DMS79 treated with DMSO at 0.1 percent for 48 hours (cell line): ENCODE measurements at places on chromosomes 6 and 20.

DNA sequence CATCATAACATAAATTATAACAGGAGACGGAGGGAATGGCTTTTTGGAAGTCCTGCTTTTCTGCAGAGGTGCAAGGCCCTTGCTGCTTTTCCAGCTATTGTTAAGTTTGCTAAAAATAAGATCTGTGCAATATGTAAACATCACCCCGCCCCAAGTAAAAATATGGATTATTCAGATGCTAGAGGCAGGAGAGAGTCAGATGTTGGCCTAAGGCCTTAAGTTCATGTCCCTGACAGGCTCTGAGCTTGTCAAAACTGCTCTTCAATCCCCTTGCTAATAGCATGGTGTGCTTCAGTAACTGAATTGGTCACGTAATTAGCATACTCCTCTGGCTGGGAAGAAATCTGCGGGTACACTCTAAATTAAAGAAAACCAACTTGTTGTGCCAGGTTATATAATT is 147.5 kb downstream of the BMP2 start:
- DNase-seq = no peak

DNA sequence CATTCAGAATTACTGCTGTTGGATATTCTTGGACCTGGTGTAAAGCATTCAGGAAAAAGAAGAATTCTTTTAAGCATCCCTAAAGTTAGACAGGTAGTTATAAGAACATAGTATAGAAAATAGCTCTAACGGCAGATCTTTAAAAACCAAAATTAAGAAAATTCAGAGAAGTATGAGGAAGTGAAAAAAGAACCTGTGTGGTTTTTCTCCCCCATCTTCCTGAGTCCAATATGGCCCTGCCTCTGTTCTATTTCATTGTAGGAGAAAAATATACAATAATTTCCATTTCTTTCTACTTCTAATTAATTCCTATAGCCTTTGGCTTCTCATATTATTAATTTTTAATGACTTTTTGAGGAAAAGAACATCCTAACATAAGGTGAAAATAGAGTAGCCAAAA is 47.1 kb downstream of the FHL5 start:
- DNase-seq = no peak

GRCh38 chr6:47147836-47148344 is 105.8 kb upstream of the ADGRF1 start:
- DNase-seq = no peak

- peak; percentile 4 for DNase-seq
These were observed 52.3 kb upstream of the IFNGR1 start for GRCh38 chr6:137271245-137272183.

DNA sequence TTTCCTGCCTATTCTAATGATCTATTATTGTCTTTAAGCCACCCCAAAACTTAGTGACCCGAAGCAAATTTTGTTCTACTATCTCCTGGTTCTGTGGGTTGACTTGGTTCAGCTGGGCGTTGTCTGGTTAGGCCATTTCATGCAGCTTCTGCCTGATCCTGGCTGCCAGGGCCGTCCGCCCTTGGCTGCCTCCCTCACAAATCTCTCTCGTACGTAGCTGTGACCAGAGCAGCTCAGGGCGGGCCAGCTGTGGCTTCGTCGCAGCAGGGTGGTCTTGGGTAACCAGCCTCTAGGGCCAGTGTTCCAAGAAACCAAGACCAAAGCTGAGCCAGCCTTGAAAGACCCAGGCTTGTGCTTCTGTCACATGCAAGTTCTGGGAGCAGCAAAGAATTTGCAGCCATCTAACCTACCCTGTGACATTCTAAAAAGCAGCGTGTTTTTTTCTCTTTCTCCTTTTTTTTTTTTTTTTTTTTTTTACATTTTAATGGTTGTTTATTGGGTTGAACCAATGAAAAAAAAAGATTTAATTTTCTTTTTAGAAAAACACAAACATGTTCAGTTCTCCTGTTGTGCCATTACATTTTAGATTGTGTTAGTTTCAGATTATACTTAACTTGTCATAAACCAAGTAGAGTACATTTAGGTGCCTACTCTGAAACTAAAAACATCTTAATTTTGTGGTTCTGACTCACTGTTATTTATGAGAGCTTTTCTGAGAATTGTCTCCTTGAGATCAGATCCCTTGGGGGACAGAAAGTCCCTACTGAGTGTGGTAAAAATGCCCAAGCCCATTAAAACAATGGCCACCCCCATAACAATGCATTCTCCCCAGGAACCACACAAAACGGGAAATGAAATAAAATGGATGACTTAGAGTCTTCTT is 83.9 kb downstream of the ZDHHC14 start:
- no peak for DNase-seq

- peak; percentile 88 for DNase-seq
These were observed 845 bp upstream of the ANKRD60 start for GRCh38 chr20:58229198-58229798.
